NCI-H1694 (cell line): ENCODE measurements at places on chromosomes 16 and 17.

DNA sequence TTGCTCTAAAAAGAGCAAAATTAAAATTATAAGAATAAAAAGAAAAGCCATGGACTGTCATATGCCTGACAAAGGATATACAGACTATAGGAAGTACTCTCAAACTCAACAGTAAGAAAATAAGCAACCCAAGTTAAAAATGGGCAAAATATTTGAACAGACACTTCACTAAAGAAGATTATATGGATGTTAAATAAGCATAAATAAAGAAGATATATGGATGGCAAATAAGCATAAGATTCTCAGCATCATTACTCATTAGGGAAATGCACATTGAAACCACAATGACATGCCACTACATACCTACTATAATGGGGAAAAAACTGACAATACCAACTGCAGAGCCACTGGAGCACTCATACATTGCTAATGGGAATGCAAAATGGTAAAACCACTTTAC lies 14.9 kb upstream of the BEAN1 start:
- no peak for DNase-seq

DNA sequence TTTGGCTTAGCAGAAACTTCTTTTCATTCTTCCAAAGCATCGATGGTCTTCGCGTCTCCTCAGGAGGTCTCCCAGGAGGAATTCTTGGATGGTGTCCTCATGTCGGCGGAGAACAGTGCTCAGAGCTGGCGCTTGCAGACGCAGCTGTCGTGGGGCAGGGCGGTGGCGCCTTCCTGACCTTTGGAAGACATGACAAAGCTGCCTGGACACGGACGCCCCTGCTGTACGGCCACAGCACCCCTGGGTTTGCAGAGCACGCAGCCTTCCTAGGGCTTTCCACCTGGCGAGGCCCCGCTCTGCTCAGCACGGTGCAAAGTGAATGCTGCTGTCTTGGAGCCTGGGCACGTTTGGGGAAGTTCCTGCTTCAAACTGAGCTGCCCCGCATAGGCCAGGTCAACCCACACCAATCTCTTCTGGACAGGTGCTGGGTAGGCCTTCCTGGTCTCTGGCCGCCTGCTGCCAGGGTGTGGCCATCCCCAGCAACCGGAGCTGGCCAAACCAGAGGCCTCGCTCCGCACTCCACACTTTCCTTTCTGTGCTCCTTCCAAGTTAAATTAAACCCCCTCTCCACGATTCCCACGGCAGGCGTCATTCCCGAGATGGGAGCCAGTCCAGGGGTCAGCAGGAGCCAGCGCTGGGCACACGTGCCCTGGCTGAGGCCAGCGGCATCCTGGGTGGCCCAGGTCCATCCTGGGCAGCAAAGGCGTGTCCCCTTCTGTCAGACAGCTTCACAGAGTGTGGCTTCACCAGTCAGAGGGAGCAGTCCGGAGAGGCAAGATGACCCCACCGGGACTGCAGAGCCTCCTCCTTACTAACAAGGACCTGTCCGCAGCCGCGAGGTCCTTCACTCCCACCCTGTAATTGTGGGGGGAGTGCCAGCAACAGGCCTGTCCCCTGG lies 15.0 kb upstream of the KREMEN2 start:
- no peak for DNase-seq

- no peak for DNase-seq
Observed at GRCh38 chr16:73025151-73025855, 22.6 kb downstream of the ZFHX3 start.

- DNase-seq = peak; percentile 40
Observed at GRCh38 chr16:11576427-11577289, 10.1 kb downstream of the LITAF start.

GRCh38 chr17:77098884-77099545 lies 41.8 kb upstream of the SEC14L1 start:
- DNase-seq = no peak

- DNase-seq = peak; percentile 23
Observed at GRCh38 chr17:48148854-48149786, 41.6 kb downstream of the SNX11 start.

GRCh38 chr17:77288115-77288619 lies 147.4 kb downstream of the SEC14L1 start:
- no peak for DNase-seq

DNA sequence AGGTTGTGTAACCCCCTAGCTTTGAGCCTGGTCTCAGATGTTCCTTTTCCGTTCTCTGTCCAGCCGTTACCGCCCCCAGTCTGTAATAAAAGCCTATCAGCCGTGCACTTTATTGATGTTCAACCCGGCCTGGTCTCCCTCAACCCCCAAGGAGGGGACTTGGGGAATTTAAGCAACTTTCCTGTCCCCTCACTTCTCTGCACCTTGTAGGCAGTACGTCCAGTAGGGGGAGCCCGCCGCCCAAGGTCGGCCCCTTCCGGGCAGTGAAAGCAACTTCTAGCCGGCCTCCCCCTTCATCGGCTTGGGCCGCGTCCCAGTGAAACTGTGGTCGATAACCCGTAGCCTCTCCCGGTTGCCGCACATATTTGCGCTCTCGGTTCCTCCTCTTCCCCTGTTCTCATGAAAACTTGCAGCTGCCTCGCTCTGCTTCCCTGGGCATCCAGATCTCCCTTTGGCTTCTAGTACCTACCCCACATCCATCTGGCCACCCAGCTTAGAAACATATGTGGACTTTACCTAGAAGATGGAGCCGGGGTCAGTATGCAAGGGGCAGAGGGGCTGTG lies 7.9 kb downstream of the PNPO start:
- peak; percentile 53 for DNase-seq

DNA sequence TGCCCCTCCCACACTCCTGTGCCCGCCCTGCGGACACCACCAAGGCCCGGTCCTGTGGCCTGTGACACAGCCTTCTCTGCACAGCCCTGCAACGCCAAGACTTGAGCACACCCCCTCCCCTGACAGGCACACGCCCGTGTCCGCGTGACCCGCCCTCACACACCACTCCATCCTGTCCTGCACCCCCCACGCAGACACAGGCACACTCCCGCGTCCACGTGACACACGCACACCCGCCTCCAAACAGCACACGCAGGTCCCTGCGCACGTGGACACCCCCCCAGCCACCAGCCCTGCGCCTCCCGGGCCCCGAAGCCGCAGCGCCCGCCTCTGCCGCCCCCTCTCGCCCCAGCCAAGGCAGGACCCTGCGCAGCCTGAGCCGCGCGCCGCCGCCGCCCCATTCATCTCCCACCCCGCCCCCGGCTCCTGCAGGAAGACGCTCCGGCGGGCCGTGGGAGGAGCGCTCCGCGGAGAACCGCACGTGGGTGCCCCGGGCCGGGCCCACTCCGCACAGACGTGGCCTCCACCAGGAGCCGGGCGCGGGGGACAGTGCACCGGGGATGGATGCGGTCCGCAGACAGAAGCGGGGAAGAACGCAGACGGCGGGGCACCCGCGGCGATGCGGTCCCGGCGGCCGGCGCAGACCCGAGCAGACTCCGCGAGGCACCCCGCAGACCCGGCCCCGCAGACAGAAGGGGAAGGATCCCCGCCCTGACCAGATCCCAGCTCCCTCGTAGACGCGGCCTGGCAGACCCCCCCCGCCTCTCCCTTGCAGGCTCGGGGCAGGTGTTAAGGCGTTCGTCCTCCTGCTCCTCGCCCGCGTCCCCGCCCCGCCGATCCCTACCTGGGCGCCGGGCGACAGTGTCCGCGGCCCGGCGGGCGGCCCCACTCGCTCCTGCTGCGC lies 506 bp downstream of the CAMKK1 start:
- DNase-seq = no peak
